ENCODE measurements at places on chromosomes 6 and 20.

- DNase-seq = no peak
Measured at GRCh38 chr6:163415620-163416556, 1.4 kb downstream of the QKI start.

GRCh38 chr6:75711173-75711572, 37.9 kb upstream of the MYO6 start:
- DNase-seq = no peak

DNA sequence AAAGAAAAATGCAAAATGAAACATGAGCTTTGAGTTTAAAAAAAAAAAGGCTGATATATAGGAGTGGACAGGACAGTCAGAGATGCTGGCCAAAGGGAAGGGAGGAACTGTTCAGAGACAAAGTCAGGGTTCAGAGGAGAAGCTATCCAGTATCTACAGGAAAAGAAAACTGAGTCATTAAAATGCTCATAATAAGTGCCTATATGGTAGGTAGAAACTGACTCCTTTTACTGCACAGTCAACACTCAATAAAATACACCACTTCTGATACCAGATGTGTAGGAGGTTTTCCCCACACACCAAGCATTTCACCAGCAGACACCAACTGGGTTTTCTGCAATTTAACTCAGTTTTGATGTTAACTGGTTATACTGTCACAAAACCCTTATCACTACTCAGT, 32.9 kb downstream of the FRK start:
- no peak for DNase-seq

DNA sequence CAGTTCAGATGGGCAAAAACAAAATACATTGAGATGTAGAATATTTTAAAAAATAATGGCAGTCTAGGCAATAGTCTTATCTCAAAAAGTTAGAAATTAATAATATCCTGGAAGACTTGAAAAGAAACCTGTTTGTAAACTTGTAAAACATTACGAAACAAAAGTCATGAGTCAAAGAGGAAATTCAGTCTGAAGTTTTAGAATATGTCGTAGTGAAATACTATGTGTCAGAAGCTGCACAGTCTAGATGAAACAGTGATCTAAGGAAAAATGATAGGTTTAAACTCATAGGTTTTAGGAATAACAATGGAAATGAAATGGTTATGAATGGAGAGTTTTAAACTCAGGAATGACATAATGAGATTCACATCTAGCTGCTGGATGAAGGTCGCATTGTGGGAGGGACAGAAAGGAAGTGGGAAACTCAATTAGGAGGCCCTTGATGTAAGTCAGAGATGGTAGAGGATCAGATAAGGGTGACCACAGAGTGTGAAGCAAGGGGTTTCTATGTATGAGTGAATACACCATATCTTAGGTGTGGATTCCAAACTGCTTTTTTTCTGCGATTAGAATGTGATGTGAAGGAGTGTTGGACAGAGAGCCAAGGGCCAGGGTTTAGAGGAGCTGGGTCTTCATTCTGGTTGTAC, 2.8 kb downstream of the SNRPB2 start:
- DNase-seq = no peak

DNA sequence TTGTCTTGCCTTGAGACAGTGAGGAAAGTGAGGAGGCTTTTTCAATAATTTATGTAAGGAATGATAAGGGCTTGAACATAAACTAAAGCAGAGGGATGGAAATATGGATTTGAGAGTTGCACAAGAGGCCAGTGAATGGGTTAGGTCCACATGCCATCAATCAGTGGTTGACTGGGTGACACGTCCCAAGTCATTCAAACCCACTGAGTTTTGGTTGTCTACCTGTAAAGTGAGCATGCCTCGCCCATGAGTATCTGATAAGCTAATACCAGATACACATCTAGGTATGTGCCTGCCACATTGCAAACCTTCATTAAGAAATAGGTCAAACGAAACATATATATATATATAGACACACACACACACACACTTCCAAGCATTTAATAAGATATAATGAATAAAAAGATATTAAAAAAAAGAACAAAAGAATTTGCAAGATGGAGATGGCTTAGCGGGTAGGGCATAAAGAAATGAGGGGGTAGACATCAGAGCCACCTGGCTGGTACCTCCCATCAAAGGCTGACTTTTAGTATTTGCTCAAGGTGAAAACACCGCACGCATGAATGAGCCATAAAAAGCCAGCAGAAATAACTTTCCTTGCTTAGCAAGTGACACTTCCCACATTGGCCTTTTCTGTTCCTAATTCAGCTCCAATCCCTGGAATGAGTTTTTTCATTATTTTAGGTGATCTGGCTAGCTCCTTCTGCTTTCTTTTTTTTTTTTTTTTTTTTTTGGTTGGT, 109.1 kb upstream of the GGTLC1 start:
- no peak for DNase-seq
